Stimulated activated CD4-positive, alpha-beta T cell treated with anti-CD3 and anti-CD28 coated beads, Interleukin-1b, Interleukin-23, amount 100 ng/mL, for 1 hour (primary cell): ENCODE measurements at places on chromosomes 11 and 22.

DNA sequence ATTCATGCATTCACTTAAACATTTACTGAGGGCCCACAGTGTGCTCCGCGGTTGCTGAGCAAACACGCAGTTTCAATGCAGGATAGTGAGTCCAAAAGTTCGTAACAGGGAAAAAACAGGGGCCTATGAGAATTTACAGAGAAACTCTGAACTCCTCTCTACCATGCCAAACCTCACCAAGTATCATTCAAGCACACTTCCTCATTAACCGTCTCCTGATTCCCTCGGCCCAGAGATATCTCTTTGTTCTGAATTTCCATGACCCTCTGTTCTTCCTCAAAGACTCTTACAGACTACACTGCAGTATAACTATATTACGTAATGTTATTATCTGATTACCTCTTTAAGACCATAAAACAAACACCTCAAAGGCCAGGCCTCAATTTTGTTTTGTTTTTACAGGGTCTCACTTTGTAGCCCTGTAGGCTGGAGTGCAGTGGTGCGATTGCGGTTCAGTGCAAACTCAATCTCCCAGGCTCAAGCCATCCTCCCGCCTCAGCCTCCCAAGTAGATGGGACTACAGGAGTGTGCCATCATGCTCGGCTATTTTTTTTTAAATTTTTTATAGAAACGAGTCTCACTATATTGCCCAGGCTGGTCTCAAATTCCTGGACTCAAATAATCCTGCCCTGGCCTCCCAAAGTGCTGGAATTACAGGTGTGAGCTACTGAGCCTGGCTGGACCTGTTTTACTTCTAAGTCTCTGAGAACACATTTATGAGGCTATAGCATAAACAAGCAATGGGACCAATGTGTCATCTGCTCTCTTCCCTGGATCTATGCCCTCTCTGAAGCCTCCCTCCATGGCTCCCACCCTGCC lies 3.6 kb downstream of the HPS4 start:
- no peak for DNase-seq

- DNase-seq = no peak
Measured at GRCh38 chr22:39181356-39181755, 28.9 kb upstream of the CBX7 start.

DNA sequence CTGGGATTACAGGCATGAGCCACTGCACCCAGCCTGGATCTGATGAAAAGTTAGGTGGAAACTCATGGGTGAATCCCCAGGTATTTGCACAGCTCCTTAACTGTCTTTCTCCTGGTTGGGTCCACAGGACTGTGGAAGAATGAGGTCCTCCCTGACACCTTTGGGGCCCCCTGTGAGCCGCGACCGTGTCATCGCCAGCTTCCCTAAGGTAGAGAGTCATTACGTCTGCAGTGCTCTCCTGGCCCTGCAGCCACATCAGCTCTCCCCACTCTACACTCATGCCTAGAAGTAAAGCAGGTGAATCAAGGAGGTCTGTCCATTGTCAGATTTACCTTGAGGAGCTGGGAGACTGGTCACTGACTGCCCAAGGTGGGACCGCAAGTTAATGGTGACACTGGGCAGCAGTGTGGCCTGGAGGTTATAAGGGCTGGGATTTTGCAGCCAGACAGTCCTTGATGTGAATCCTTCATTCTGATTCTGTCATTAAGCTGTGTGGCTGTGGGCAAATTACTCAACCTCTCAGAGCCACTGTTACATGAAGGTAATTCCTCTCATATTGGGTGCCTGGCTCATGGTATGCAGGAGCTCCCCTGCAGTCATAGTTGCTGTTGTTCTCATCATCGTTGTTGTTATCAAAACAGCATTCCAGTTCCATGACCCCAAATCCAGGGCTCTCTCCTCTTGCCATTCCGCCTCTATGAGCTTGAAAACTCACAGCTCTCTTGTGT lies 1.4 kb downstream of the RAB36 start:
- DNase-seq = no peak

DNA sequence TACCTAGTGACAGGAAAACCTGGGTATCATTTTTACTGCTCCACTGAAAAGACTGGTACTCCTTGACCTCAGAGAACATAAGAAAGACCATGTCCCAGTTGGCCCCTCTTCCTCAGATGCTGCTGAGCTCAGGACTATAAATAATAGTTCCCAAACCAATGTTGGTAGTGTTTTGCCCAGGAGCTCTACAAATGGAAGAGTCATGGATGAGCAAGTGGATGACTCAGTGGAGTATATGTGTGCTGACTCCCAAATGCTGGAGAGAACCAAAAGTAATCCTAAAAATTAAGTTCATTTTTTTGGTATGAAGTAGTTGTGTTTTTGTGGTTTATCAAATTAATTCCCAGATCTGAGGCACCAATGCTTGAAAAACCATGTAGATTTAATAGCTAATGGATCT lies 482.0 kb downstream of the KCNA4 start:
- no peak for DNase-seq

DNA sequence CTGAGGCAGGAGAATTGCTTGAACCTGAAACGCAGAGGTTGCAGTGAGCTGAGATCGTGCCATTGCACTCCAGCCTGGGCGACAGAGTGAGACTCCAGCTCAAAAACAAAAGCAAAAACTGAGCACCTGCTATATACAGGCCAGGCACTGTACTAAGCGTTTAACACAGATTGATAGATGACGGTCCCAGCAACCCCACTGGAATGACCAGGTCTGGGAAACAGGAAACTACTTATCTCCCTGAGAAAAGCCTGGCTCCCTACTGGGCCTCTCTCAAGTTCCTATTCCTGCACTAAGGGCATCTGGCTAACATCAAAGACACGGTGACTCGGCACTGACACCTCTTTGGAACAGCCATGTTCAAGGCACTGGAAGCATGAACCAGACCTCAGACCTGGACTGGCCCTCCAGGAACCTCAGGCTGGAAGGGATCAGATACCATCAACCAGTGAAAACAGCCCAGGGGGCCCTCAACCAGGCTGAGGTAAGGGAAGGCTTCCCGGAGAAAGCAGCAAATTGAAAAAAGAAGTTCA lies 16.6 kb downstream of the ARAP1 start:
- no peak for DNase-seq

DNA sequence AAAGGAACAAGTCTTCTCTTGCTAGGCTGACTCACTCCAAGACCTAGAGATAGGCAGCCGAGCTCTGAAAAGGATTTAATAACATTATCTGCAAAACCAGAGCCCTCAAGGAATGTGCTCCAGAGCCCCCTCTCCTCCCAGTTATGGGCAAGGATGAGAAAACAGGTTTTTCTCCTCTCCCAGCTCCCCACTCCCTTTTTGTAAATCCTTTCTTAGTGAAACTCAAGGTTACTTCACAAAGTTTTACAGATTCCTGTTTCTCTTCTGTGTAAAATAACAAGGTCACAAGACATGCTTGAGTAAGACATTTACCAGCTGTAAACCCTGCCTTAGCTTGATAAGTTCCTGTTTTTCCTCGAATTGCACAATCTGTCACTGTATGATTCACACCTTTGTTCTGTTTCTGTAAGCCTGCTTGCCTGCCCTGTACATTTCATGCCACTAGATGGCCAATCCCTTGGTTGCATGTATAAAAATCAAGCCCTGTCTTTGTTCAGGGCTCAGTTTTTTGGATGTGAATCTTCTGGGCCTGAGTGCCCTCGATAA lies 489.4 kb downstream of the KCNA4 start:
- no peak for DNase-seq

GRCh38 chr22:36277482-36278291 lies 24.8 kb downstream of the APOL1 start:
- DNase-seq = peak; percentile 32

- no peak for DNase-seq
Measured at GRCh38 chr11:68584991-68585524, 99.3 kb upstream of the GAL start.

- DNase-seq = no peak
Measured at GRCh38 chr11:32962016-32962415, 53.7 kb upstream of the DEPDC7 start.

DNA sequence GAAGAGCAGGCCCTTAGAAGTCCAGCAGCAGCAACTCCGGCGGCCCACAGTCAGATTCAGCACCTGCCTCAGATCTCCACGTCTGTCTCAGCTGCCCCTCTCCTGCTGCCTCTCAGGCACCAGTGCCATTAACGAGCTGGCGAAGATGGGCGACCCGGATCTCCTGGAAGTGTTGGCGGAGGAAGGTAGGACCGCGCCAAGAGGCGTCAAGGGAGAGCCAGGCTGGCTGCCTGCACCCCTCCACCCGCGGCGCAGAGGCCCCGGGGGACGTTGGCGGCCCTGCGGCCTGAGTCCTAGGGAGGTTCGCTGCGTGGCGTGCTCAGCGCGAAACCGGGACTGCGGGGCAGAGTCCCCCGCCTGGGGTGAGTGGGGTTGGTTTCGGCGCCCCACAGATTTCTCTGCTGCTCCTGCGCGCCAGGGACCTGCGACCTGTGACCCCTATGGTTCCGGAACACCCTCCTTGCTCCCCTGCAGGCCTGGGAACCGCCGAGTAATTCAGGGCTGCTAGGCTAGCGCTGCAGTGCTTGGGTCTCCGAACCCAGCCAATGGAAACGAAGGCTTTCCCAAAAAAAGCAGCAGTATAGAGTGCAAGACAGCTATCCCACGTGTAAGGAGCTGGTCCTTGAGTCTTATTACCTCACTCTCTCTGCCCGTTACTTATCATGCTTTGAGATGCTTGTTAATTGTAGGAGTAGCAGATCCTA lies 615 bp downstream of the ANO5 start:
- DNase-seq = no peak

- DNase-seq = no peak
Measured at GRCh38 chr22:36911887-36912661, 1.4 kb upstream of the CSF2RB start.

DNA sequence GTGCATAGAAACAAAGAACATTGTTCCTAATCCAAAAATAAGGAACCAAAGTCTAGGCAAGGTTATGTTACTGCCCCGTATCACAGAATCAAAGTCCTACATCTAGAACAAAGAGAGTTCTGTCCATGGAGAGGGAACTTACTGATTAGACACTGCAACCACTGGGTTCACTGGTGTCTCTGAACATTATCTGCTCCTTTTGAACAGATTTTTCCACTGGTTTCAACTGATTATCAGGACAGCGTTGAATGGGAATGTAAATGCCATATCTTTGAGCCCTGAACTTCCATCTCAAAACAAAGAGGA lies 20.1 kb upstream of the OR8D2 start:
- no peak for DNase-seq

- no peak for DNase-seq
Measured at GRCh38 chr11:65188486-65188885, 6.8 kb downstream of the CAPN1 start.

GRCh38 chr11:72570893-72571661 lies 103.1 kb downstream of the PDE2A start:
- no peak for DNase-seq

DNA sequence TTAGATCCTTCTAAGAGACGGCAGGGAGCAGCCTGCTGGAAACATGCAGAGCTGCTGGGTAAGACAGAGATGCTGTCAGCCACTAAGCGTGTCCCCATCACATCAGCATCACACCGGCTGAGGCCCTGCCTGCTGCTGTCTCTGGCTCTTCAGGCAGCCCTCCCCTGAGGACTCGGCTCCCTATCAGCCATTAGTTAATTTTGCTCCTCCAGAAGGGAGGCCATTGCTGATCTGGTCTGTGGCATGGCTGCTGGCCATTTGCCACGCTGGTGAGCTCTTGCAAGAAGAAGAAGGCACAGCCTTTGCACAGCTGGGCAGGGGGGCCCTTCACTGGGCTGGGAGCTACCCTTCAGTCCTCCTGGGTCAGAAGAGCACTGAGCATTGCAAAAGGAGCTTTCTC lies 131.2 kb upstream of the PARVA start:
- DNase-seq = no peak

DNA sequence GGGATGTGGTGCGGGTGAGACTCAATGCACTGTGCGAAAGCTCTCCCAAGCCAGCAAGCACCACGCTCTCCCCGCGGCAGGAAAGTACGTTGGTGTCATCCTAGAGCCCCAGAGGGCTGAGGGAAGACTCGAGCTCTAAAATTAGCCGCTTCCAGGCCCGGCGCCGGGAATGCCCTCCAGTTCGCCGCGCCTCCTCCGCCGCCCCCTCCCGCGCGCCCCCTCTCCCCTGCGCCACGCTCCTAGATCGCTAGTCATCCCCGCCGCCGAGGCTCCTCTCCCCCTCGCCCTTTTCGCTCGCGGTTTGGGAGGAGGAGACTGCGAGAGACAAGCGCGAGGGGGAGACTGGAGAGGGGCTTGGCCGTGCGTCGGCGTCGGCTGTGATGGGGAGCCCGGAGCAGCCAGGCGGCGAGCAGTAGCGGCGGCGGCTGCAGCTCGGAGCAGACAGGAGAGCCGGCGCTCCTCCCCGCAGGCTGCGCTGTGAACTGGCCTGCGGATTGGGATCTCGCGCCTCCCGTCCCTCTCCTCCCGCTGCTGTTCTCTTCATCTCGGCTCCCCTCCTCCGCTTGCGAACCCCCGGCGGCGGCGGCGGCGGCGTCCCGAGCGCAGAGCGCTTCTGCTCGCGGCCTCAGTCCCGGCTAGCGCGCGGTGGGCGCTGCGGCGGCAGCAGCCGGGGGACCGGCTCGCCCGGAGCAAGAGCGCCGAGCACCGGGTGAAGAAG lies at the start of gene FAT3:
FAT3 (plus strand) TSS at position 412 of the 718 bp plus-strand sequence. CDS start 127,295 bp downstream, outside the sequence.
- DNase-seq = no peak

- DNase-seq = no peak
Measured at GRCh38 chr11:112162761-112163546, 940 bp downstream of the IL18 start.

GRCh38 chr11:65329478-65329877 lies 4.2 kb upstream of the DPF2 start:
- no peak for DNase-seq

GRCh38 chr11:95520369-95521132 lies 269.0 kb downstream of the FAM76B start:
- no peak for DNase-seq

DNA sequence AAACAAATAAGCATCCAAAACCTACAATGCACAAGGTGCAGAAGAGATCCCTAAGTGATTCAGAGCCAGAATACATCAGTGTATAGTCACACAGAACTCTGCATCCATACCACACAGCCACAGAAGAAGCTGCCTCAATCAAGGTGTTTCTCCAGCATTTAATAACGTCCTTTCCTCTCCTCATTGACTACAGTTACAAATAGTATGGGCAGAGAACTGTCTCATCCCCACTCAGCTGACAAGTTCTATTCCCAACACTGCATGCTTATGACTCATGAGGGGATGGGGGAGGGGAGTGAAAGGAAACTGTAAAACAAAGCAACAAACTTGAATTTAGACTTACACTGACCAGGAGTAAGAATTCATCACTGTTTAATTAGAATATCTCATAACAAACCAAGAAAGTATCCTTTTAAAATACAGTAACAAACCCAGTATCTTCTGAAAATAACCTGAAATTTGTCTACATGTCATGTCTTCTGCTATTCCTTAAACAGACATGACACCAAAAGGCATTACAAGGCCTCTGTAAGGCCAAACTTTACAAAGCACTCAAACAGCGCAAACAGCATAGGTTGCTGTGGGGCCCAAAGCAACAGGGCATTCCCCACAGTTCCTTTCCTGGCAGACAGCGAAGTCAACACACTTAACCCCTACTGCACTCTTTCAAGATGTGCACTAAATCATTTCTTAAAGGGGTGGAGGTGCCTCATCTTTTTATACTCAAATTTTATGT lies 29.3 kb downstream of the CELF1 start:
- DNase-seq = no peak

DNA sequence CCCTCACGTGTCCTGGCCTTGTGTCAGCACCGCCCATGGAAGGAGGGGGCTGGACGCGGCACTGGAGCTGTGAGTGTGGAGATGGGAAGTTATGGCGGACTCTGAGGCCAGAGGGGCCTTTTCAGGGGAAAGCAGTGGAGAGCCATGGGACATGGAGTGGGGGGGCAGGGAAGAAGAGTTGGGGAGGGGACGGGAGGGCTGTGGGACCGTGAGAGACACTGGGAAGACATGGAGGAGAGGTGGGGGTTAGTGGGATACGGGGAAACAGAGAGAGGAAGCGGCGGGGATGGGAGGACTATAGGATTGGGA lies 58.2 kb downstream of the FBXO7 start:
- no peak for DNase-seq

GRCh38 chr11:42651621-42652020 lies 660.2 kb upstream of the API5 start:
- DNase-seq = no peak
